Gastrocnemius medialis (tissue), 4 donors: ENCODE measurements at places on chromosomes 3 and 15. TPM values are rescaled to one million over a fixed set of nuclear protein-coding genes. Genes with fewer than 3 reads are reported as not detected.

GHRL gene
- not detected for total RNA-seq

DNA sequence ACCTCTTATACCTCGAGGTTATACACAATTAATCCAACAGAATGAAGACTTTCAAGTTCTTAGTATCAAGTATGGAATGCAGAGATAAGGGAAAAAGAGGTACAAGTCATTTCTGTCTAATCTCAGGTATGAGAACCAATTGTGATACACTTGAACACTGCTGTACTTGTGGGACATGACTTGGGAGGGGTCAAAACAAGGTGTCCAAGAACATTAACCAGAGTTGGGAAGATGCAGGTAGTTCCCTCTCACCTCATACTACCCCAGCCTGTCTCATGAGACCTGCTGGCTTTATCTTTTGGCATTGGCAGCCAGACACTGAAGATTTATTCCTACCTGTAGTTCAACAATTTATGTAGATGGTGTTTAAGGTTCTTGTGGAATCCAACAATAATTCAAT is 209.7 kb downstream of the NR1D2 start:
- H3K27me3 ChIP-seq: no peaks in the 10 kb centered on the region
- DNase-seq: no peak
- no peak overlapping the region for H3K4me3 ChIP-seq
- H3K4me1 ChIP-seq: peaks cover 8% of the 10 kb centered on the region
- no peak overlapping the region for H3K27ac ChIP-seq

GRCh38 chr15:59169251-59169708 is 37.4 kb upstream of the LDHAL6B start:
- no peaks in the 10 kb centered on the region for H3K4me1 ChIP-seq
- peak overlapping the region; percentile 0 for H3K27ac ChIP-seq
- peaks cover 37% of the 10 kb centered on the region for H3K36me3 ChIP-seq
- DNase-seq: no peak

GRCh38 chr3:194617827-194618226 is 15.4 kb downstream of the TMEM44 start:
- H3K4me3 ChIP-seq: no peak overlapping the region
- H3K36me3 ChIP-seq: no peaks in the 10 kb centered on the region
- no peaks in the 10 kb centered on the region for H3K27me3 ChIP-seq
- DNase-seq: no peak
